Caudate nucleus (tissue), 63 donors: ENCODE measurements at places on chromosomes 1 and 21.

- no peak for DNase-seq
These were observed 10.8 kb downstream of the MYOM3 start for GRCh38 chr1:24100945-24101737.

GRCh38 chr1:2854151-2854550 lies 52.7 kb upstream of the TTC34 start:
- no peak for DNase-seq

- DNase-seq = no peak
These were observed 179.3 kb downstream of the ETS2 start for GRCh38 chr21:38984982-38985567.

- DNase-seq = no peak
These were observed 2.0 kb downstream of the TEX46 start for GRCh38 chr1:23013657-23014056.

GRCh38 chr1:70627910-70628309 lies 216.8 kb downstream of the CTH start:
- no peak for DNase-seq

- DNase-seq = no peak
These were observed 36.1 kb downstream of the ELAPOR1 start for GRCh38 chr1:109149874-109150601.

DNA sequence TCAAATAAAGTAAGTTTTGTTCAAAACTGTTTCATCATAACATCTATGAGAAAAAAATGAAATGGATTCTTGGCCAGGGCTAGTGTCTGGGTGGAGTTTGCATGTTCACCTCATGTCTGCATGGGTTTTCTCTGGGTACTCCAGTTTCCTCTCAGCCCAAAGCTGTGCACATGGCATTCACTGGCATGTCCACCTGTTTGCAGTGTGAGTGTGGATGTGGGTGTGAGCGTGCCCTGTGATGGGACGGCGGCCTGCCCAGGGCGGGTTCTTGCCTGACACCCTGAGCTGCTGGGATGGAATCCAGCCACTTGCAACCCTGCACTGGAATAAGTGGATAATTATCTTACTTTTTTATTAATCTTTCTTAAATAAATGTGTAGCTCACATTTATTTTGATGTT lies 185.5 kb downstream of the RYR2 start:
- no peak for DNase-seq

GRCh38 chr1:156826630-156827029 lies 10.0 kb upstream of the SH2D2A start:
- no peak for DNase-seq
